Memory B cell (primary cell): ENCODE measurements at places on chromosomes 5 and 9.

GRCh38 chr5:73606206-73606753, 19.7 kb upstream of the ARHGEF28 start:
- H3K27me3 ChIP-seq, result peaks cover 8% of the 10 kb centered on the region
- H3K4me3 ChIP-seq, result no peak overlapping the region
- peaks cover 2% of the 10 kb centered on the region for H3K36me3 ChIP-seq
- H3K27ac ChIP-seq, result no peak overlapping the region

- H3K4me1 ChIP-seq, result no peaks in the 10 kb centered on the region
- no peak for DNase-seq
- no peak overlapping the region for H3K27ac ChIP-seq
- H3K36me3 ChIP-seq, result no peaks in the 10 kb centered on the region
- no peak overlapping the region for H3K4me3 ChIP-seq
Measured at GRCh38 chr9:34310215-34310614, 18.9 kb downstream of the KIF24 start.

- peaks cover 7% of the 10 kb centered on the region for H3K36me3 ChIP-seq
- peaks cover 28% of the 10 kb centered on the region for H3K4me1 ChIP-seq
- H3K27ac ChIP-seq, result no peak overlapping the region
- no peak overlapping the region for H3K4me3 ChIP-seq
- no peaks in the 10 kb centered on the region for H3K27me3 ChIP-seq
Measured at GRCh38 chr5:98906756-98907355, 22.0 kb downstream of the CHD1 start.

GRCh38 chr5:32991421-32991815, 280.3 kb downstream of the NPR3 start:
- H3K4me3 ChIP-seq, result no peak overlapping the region
- H3K4me1 ChIP-seq, result no peaks in the 10 kb centered on the region

DNA sequence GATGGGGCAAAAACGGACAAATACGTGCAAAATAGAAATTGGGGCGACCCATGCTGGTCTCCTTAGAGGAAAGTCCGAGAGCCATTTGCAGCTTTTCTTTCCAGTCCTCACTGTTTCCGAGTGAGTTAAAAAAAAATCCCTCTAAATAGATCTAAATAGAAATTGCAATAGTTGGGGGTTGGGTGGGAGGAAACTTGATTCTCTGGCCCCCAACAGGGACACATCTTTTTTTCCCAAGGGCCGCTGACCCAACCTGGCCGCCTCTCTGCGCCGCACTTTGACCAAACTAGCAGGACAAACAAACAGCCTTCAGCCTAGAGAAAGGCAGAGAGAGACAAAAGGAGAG, 2.8 kb upstream of the NKX2-5 start:
- no peaks in the 10 kb centered on the region for H3K36me3 ChIP-seq
- H3K4me1 ChIP-seq, result peaks cover 10% of the 10 kb centered on the region
- H3K4me3 ChIP-seq, result no peak overlapping the region
- no peak overlapping the region for H3K27ac ChIP-seq
- DNase-seq, result no peak

GRCh38 chr5:176427971-176428370, 11.6 kb upstream of the CLTB start:
- no peaks in the 10 kb centered on the region for H3K4me1 ChIP-seq
- DNase-seq, result no peak
- H3K4me3 ChIP-seq, result no peak overlapping the region
- peaks cover 7% of the 10 kb centered on the region for H3K27me3 ChIP-seq

GRCh38 chr9:124376329-124376728, 38.9 kb downstream of the PSMB7 start:
- no peak for DNase-seq
- H3K4me1 ChIP-seq, result peaks cover 9% of the 10 kb centered on the region
- no peaks in the 10 kb centered on the region for H3K27me3 ChIP-seq
- no peak overlapping the region for H3K27ac ChIP-seq

DNA sequence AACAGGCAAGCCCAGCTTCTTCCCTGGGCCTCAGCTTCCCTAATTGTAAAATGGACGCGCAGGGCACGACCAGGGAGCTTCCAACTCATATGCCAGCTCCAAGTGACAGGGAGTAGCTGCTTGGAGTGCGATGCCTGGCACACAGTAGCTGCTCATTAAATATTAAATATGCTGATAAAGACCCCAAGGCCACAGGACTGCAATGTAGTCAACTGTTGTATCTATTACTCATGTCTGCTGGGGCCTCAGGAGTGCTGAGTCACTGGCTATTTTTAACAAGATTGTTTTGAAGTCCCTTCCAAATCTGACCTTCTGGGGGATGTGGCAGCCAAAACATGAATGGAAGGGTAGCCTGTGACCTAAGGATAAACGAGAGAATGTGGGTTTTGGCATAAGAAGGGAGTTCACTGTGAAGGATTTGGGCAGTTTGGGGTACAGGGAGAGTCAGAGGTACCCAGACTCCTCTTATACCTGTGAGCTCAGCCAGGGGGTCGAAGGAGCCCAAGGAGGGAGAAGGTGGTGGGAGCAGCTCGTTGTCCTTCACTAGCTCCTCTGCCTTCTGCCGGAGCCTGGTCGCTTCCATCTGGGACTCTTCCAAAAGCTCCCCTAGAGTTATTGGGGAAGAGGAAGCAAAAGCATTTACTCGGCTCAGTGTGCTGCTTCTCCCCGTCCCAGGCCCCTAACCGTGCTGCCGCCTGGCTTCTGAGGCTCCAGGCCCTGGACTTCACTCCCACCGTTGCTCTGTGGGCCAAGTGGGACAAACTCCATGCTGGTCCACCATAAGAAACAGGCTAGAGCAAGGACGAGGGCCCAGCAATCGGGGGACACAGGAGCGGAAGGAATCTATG, 17.5 kb downstream of the TNIP1 start:
- peaks cover 27% of the 10 kb centered on the region for H3K36me3 ChIP-seq
- no peaks in the 10 kb centered on the region for H3K27me3 ChIP-seq

DNA sequence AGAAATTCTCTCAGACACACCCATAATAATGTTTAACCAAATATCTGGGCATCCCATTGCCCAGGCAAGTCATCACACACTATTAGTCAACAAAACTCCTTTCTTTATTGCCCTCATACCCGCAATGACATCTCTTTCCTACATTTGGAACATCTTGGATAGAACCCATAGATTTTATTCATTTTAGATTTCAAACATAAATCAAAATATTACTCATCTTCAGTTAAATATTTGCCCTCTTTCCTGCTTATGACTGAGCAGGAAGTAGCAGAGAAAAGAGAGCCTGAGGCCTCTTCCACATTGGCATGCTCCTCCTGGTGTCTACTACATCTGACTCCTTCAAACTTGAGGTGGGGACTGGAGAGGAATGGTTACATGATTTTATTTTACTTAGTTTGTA, 592.0 kb downstream of the CHSY3 start:
- H3K4me1 ChIP-seq, result no peaks in the 10 kb centered on the region
- H3K36me3 ChIP-seq, result no peaks in the 10 kb centered on the region
- no peaks in the 10 kb centered on the region for H3K27me3 ChIP-seq
- DNase-seq, result no peak
- H3K4me3 ChIP-seq, result no peak overlapping the region

DNA sequence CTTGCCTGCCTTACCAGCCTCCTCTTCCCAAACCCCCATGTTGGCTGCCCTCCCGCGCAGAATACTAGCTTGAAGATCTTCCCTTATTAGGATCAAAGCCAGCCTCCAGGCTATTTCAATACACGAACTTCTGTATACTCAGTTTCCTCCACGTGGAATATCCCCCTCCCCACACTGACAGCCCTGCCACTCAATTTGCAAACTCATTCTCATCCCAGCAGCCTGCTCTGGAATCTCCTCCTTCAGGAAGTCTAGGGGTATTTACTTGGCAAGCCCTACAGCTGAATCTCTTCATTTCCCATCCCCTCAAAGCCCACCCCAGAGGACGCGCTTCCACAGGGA, 157.0 kb upstream of the SMIM23 start:
- H3K27me3 ChIP-seq, result peaks cover 16% of the 10 kb centered on the region
- no peaks in the 10 kb centered on the region for H3K36me3 ChIP-seq
- peaks cover 2% of the 10 kb centered on the region for H3K4me1 ChIP-seq
- no peak overlapping the region for H3K4me3 ChIP-seq
- no peak for DNase-seq

DNA sequence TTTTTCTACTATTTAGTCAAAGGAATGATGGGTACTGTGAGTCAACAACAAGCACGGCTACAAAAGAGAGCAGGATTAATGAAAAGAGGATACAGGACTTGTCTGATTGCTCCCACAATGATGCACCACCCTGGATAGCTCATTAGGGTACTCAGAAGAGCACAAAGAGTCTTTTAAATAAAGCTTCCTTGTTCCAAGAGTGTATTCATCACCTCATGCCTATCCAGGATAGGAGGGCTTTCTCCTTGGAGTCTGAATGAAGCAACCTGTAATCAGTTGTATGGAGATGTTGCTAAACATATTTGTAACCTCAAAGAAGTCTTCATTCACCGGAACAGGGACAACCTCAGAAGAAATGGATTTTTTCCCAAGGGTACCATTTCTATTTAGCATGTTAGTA, 219.5 kb upstream of the TMEM161B start:
- H3K27ac ChIP-seq, result no peak overlapping the region
- H3K36me3 ChIP-seq, result no peaks in the 10 kb centered on the region
- H3K4me1 ChIP-seq, result no peaks in the 10 kb centered on the region
- no peak for DNase-seq
- H3K27me3 ChIP-seq, result peaks cover 7% of the 10 kb centered on the region

DNA sequence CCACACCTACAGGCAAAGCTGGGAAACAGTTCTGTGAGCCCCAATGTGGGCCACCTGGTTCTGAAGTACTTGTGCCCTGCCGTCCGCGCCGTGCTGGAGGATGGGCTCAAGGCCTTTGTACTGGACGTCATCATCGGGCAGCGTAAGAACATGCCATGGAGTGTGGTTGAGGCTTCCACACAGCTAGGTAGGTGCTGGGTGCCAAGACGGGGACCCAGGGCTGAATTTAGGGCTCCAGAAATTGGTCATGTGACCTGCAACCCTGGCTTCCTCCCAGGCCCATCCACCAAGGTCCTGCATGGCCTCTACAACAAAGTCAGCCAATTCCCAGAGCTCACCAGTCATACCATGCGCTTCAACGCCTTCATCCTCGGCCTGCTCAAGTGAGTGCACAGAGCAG, 46.9 kb upstream of the TESK1 start:
- no peaks in the 10 kb centered on the region for H3K27me3 ChIP-seq
- H3K4me1 ChIP-seq, result peaks cover 8% of the 10 kb centered on the region
- no peak overlapping the region for H3K27ac ChIP-seq
- DNase-seq, result no peak

- no peak overlapping the region for H3K27ac ChIP-seq
- H3K36me3 ChIP-seq, result peaks cover 7% of the 10 kb centered on the region
- H3K27me3 ChIP-seq, result no peaks in the 10 kb centered on the region
- peaks cover 25% of the 10 kb centered on the region for H3K4me1 ChIP-seq
- no peak for DNase-seq
- peak overlapping the region; percentile 87 for H3K4me3 ChIP-seq
Measured at GRCh38 chr5:68288707-68289134, 73.2 kb downstream of the PIK3R1 start.

- no peaks in the 10 kb centered on the region for H3K36me3 ChIP-seq
- no peak overlapping the region for H3K4me3 ChIP-seq
- H3K4me1 ChIP-seq, result no peaks in the 10 kb centered on the region
- H3K27ac ChIP-seq, result no peak overlapping the region
- peaks cover 13% of the 10 kb centered on the region for H3K27me3 ChIP-seq
- DNase-seq, result no peak
Measured at GRCh38 chr5:171783051-171783450, 2.6 kb upstream of the SMIM23 start.

DNA sequence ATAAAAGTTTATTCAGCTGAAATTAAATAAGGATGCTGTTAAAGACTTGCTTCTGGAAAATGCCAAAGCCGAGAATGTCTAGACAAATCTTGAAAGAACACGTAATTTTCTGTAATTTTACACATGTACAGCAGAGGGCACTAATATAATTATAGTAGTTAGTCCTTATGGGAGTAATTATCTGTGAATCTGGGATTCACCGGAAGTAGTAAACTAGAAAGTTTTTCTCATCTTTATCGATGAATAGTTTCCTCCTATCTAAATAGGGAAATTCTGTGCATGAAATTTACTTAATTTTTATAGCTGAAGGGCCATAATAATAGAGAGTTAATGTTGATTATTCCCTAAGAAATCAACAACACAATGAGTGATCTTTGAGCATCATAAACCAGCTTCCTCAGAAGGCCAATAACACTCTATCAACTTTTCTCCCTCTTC, 18.4 kb upstream of the CNTLN start:
- no peaks in the 10 kb centered on the region for H3K27me3 ChIP-seq
- DNase-seq, result no peak
- H3K27ac ChIP-seq, result no peak overlapping the region
- no peaks in the 10 kb centered on the region for H3K4me1 ChIP-seq
- H3K4me3 ChIP-seq, result no peak overlapping the region
- H3K36me3 ChIP-seq, result no peaks in the 10 kb centered on the region

- H3K27ac ChIP-seq, result no peak overlapping the region
- peaks cover 2% of the 10 kb centered on the region for H3K4me1 ChIP-seq
- H3K27me3 ChIP-seq, result peaks cover 2% of the 10 kb centered on the region
Measured at GRCh38 chr9:75186767-75187380, 98.6 kb downstream of the OSTF1 start.

DNA sequence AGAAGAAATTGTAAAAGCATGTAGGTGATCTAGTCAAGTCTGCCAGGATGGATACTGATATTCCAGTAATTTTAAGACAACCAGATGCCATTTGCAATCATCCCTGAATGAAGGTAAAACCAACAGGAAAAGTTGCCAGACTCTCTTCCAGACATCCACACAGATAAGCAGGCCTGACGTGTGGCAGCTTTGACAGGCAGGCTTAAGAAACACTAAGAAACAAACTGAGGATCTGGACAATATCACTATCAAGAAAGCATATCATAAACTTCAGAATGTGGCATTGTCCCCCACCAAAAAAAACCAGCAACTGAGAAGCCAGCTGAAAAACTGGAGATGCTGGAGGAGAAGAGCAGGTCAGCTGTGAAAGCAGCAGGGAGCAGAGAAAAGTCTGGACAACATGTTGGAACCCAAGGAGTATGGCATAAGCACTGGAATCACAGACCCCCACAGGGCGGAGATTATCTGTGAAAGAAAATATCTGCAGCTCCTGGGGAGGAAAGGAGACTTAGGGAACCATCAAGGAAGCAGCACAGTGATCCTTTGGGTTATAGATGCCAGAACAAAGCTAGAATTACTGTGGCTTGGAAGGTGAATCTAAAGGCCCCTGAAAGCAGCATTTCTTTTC, 307.0 kb downstream of the CWC27 start:
- H3K4me1 ChIP-seq, result peaks cover 4% of the 10 kb centered on the region
- H3K27me3 ChIP-seq, result no peaks in the 10 kb centered on the region
- H3K27ac ChIP-seq, result peak overlapping the region; percentile 26
- DNase-seq, result no peak
- no peaks in the 10 kb centered on the region for H3K36me3 ChIP-seq

- H3K27me3 ChIP-seq, result peaks cover 5% of the 10 kb centered on the region
- no peak for DNase-seq
- H3K4me3 ChIP-seq, result no peak overlapping the region
- no peak overlapping the region for H3K27ac ChIP-seq
Measured at GRCh38 chr5:78345485-78345884, 14.9 kb upstream of the SCAMP1 start.

- DNase-seq, result no peak
- H3K4me3 ChIP-seq, result no peak overlapping the region
- peaks cover 11% of the 10 kb centered on the region for H3K27me3 ChIP-seq
- peaks cover 5% of the 10 kb centered on the region for H3K4me1 ChIP-seq
- H3K36me3 ChIP-seq, result peaks cover 2% of the 10 kb centered on the region
Measured at GRCh38 chr5:54360089-54360488, 49.7 kb upstream of the ARL15 start.
